ENCODE measurements at places on chromosomes 1 and 21.
A peak's percentile ranks its signal among the peaks of the same experiment; 100 is the strongest.

GRCh38 chr1:14392859-14393365 is 205.6 kb upstream of the KAZN start:
- DNase-seq, result no peak

GRCh38 chr1:201123866-201124265 is 3.1 kb downstream of the ASCL5 start:
- DNase-seq, result no peak

DNA sequence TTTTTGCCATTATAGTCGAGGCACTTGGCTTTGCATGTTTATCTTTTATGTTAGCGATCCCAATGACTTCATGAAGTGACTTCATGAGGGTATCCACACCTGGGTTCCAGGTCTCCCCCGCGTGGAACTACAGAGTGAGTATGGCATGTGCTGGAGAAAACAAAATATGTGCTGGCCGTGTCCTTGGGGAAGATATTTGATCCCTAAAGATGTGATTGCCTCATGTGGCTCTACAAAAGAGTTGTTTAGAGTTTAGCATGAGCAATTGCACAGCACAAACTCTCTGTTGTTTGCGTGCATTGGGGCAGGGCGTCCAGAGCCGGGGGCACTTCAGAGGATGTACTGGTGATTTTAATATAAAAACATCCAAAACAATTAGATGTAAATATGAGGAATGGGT is 4.8 kb downstream of the IL10RB start:
- DNase-seq, result no peak

DNA sequence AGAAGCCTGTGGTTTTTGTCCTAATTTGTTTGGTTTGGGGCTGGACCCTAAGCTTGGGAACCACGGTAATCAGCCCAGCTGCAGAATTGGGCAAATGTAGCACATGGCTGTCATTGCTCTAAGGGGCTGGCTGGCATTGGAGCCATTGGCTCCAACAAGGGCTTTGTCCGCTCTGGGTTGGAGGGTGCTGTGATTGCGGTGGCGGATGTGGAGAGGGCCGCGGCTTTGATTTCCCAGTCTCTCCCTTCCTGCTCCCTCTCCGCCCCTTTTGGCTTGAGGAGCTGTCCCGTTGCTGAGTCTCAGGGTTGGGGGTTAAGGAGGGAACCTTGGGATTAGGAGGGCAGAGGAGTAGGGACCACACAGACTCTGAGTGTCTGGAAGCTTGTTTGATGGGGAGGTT is 91.7 kb upstream of the CD34 start:
- DNase-seq, result no peak

- DNase-seq, result no peak
Measured at GRCh38 chr21:38179511-38179910, 77.3 kb upstream of the KCNJ15 start.

DNA sequence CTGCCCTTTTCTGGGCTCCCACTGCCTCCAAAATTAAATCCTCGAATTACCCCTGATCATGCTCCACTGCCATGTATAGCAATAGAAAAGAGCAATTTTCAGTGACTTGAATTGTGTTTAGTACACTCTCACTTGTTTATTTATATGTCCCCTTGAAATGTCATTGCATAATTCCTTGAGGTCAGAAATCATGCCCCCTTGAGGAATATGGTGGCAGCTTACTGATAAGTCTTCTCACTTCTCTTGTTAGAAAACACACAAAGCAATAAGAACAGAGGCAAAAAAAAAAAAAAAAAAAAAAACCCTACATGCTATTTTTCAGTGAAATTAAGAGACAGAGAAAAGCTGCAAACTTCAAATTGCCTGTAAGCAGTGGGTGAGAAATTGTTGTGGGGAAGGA is 37.5 kb downstream of the GPR88 start:
- DNase-seq, result no peak

- DNase-seq, result no peak
Measured at GRCh38 chr1:64171797-64172281, 31.6 kb upstream of the UBE2U start.

GRCh38 chr1:235933017-235933765 is 66.5 kb upstream of the LYST start:
- no peak for DNase-seq

- no peak for DNase-seq
Measured at GRCh38 chr1:107677697-107678096, 287.3 kb downstream of the VAV3 start.

DNA sequence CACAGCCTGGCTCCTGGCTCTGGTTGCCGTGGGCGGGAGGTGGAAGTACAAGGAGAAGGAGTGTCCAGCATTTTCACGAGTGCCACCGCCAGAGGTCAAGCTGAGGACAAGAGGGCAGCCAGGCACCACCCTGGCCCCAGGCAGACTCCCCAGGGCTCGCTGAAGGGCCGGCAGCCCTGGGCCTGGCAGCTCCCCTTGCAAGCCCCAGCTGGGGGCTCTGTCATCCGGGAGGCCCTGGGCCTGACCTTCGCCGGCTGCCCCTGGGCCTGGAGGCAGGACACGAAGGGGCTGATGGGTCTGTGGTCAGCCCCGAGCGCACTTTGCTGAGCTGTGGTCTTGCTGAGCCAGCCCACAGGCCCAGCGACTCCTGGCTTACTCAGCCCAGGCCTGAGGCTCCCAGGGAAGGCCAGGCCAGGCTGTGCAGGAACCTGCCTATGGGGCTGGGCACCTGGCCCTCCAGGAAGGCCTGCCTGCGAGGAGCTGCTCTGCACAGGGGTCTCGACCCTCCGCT is 74.8 kb downstream of the MORN1 start:
- no peak for DNase-seq

GRCh38 chr1:41101950-41102607 is 80.6 kb upstream of the SLFNL1 start:
- no peak for DNase-seq

DNA sequence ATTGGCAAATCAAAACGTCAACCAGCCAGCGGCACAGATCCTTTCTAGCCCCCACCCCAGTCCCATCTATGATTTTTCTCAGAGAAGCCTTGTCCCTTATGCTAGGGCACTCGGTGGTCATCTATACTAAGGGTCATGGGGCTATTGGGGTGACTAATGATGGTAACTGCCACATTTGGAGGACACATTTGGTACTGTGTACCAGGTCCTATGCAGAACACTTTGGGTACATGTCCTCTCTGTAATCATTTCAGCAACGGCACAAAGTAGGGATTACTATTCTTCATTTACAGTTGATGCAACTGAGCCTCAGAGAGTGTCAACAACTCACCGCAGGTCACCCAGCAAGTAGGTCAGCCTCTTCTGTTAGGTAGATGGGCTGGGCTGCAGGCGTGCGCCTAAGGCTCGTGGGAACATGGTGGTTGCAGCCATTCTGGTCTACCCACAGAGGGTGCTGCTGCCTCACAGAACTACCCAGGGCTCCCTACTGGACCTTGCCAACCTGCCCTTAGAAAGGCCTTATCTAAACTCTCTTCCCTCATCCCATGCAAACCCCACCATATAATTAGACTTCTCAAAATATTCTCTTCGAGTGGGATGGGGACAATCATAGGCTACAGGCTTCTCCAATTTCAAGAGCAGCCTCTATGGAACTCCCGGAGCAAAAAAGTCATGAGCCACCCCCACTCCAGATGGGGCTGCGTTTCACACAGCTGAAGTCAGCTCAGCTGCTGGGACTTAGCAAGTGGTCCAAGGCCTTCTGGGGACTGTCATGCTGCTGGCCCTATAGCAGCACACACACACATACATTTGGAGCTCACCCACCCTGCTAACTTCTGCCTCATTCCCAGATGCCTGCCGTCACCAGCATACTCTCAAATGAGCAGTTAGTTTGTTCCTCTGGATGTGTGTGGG is 5.8 kb upstream of the SDHB start:
- DNase-seq, result peak; percentile 22

DNA sequence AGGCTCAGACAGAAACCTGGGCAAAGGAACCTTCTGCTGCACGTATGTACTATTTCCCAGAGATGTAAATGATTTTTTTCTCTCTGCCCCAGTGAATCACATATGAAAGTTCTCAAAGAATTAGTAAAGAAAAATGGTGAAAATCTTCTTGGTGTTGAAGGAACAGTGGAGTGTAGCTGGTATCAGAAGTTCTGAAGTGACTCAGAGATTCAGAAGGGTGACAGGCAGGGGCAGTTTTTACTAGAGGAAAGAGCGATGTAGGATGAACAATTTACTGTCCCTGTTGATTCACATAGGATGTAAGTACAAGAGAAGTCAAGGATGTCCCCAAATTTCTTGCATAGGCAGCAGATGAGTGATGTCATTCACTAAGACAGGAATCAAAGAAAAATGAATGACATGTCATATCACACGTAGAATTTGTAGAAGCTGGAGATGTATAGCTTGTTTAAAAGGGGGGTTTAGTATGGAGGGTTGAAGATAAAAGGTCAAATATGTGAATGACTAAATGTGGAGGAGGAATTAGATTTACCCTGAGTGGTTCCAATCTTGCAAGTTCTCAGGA is 26.4 kb downstream of the WLS start:
- no peak for DNase-seq

- no peak for DNase-seq
Measured at GRCh38 chr21:14358775-14359174, 24.2 kb downstream of the HSPA13 start.

DNA sequence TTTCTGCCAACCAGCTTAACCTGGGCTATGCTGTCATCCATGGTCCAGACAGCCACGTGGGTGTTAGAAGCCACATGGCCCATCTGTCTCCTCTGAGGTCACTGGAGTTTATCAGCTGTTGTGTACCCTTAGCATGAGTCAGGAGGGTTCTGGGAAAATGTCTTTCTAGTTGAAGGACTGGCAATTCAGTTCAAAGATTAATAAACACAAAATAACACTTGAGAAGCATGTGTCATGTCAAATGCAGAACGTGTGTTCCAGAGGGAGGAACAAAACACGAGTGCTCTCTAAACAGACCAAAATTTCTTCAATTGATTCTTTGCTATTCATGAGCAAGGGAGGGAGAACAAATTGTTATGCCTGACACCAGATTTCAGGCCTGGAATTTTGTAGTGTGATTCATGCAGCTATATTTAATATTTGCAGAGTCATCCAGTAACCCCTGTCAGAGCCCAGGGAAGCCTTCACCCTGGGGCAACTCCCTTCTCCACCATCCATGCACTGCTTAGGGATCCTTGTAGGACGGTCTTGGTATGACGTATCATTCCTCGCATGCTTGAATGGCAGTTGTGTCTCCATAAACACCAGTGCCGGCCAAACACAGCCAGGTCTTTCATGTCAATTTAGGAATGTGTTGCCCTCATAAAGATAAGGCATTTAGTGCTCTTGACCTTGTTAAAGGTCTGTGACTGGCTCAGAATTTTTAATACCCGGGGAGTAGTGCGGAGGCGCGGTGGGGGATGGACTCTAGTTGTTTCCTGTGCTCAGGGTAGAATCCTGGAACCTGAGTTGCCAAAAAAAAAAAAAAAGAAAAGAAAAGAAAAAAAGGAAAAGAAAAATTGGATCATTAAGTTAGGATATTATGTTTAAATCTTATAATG is 27.7 kb upstream of the DYRK1A start:
- no peak for DNase-seq

DNA sequence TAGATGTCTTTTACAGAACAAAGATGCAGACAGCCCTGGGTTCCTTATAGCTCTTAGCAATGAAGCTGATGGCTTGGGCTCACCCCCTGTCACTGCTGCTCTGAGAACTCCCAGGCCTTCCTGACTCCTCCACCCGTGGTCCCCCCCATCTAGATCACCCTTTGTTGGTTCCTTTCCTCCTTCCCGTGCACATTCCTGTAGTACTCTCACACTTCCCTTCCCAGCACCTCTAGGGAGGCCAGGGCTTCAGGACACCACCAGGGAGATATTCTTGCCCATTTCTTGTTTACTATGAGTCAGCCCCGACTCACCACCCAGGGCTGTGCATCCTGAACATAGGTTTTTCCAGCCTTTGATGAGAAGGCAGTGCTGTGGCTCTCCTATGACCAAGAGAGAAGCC is 14.4 kb upstream of the NOS1AP start:
- no peak for DNase-seq

- DNase-seq, result no peak
Measured at GRCh38 chr1:19028110-19028509, 71.6 kb upstream of the IFFO2 start.

GRCh38 chr1:153598309-153599172 is 14.4 kb downstream of the S100A16 start:
- DNase-seq, result no peak

GRCh38 chr1:106554294-106554693 is 502.2 kb upstream of the PRMT6 start:
- DNase-seq, result no peak

DNA sequence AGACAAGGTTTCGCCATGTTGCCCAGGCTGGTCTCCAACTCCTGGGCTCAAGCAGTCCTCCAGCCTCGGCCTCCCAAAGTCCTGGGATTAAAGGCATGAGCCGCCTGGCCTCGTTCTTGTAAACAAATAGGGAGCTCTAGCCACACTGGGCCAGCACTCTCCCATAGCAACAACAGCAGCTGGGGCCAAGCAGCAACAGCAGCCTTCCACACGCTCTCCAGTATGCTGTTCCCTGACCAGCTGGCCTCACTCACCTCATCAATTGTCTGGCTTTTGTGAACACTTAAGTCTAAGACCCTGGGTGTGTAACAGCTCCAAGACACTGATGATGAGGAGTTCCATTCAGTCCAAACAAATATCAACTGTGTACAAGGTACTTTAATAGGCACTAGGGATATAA is 16.9 kb upstream of the GLIS1 start:
- no peak for DNase-seq

GRCh38 chr1:11693917-11694316 is 2.4 kb downstream of the DRAXIN start:
- DNase-seq, result no peak

DNA sequence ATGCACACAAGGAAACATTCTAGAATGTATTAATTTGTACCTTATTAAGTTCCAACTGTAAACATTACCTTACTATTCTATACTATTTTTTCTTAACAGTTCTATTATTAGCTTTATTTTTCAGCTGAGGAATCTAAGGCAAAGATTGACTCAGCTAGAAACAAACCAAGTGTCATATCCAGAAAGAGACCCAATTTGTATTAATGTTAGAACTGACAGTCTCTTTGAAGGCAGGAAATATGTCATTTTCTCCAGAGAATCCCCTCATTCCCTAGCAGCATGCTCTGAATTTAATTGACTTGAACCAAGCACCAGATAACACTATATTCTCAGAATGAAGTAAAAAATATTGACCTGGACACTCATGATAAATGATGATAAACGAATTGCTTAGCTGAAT is 81.4 kb upstream of the PLPPR5 start:
- no peak for DNase-seq

DNA sequence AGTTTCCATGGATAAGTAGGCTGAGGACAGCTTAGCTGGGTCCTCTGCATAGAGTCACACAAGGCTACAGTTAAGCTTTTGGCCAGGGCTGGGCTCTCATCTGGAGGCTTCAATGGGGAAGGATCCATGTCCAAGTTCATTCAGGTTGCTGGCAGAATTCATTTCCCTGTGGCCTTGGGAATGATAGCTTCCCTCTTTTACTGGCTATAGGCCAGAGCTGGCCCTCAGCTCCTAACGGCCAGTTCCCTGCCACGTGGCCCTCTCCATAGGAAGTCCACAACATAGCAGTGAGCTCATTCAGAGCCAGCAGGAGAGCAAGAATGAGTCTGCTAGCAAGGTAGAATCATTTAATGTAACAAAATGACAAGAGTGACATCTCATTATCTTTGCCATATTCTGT is 15.1 kb upstream of the PODN start:
- no peak for DNase-seq
